Natural killer cell (primary cell): ENCODE measurements at places on chromosomes 4 and X. TPM values are rescaled to one million over a fixed set of nuclear protein-coding genes. Genes with fewer than 3 reads are reported as not detected.
A peak's percentile ranks its signal among the peaks of the same experiment; 100 is the strongest.

DNA sequence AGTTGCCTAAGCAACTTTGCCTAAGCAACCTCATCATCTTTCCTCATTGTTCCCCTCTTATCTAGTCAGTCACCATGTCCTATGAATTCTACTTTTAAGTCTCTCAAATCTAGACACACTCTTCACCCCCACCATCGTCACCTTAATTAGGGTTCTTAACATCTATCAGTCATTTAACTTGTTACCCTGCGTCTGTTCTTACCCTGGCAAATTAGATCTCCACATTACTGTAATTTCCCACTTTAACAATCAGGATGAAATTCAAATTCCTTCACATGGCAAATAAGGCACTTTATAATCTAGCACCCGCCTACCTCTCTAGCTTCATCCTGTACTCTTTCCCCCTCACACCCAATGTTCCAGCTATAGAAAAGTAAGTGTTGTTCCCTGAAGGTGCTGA lies 221.2 kb downstream of the GRIA3 start:
- H3K4me3 ChIP-seq: no peak overlapping the region
- no peaks in the 10 kb centered on the region for H3K4me1 ChIP-seq
- H3K27ac ChIP-seq: no peak overlapping the region
- no peaks in the 10 kb centered on the region for H3K27me3 ChIP-seq

DNA sequence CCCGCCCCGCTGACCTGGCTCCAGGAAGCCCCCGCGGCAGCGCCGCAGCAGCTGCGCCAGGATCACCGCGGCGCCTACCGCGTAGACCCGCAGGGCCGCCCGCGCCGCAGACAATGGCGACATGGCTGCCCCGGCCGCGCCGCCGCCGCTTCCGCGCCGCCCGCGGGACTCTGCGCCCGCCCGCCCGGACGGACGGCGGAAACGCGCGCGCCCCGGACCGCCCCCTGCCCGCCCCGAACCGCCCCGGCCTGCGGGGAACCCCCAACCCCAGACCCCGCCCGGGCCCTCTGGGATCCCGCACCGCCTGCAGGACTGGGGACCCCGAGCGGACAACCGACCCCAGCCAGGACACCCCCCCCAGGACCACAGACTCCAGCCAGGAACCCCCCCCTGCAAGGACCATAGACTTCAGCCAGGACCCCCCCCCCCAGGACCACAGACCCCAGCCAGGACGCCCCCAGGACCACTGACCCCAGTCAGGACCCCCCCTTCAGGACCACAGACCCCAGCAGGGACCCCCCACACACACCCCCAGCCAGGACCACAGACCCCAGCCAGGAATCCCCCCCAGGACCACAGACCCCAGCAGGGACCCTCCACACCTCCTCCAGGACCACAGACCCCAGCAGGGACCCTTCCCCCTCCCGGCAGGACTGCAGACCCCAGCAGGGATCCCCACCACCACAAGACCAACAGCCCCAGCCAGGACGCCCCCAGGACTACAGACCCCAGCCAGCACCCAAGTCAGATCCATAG lies at the start of the genes DHRSX and ZBED1:
Gene DHRSX (minus strand): TSS at position 174 of the 756 bp plus-strand sequence. CDS start 51 bp downstream, at position 123.
Gene ZBED1 (minus strand): TSS at position 174 of the 756 bp plus-strand sequence. CDS start 10,257 bp downstream, outside the sequence.
- H3K4me1 ChIP-seq: peaks cover 30% of the 10 kb centered on the region
- peaks cover 2% of the 10 kb centered on the region for H3K36me3 ChIP-seq
- H3K4me3 ChIP-seq: peak within 1 kb of the TSS; percentile 75
- DNase-seq: peak; percentile 65

GRCh38 chrX:151854726-151855495 lies 57.8 kb upstream of the MAGEA4 start:
- no peak for DNase-seq
- H3K36me3 ChIP-seq: no peaks in the 10 kb centered on the region
- no peaks in the 10 kb centered on the region for H3K27me3 ChIP-seq
- no peak overlapping the region for H3K27ac ChIP-seq

- DNase-seq: no peak
- H3K27me3 ChIP-seq: no peaks in the 10 kb centered on the region
- no peak overlapping the region for H3K27ac ChIP-seq
- peaks cover 7% of the 10 kb centered on the region for H3K4me1 ChIP-seq
- H3K4me3 ChIP-seq: no peak overlapping the region
- H3K36me3 ChIP-seq: no peaks in the 10 kb centered on the region
Observed at GRCh38 chr4:184583738-184584502, 65.3 kb downstream of the CASP3 start.

GRCh38 chr4:177403746-177404145 lies 38.5 kb downstream of the AGA start:
- no peaks in the 10 kb centered on the region for H3K36me3 ChIP-seq

GRCh38 chr4:171966356-171966755 lies 153.2 kb downstream of the GALNTL6 start:
- no peaks in the 10 kb centered on the region for H3K4me1 ChIP-seq
- DNase-seq: no peak
- H3K27me3 ChIP-seq: no peaks in the 10 kb centered on the region
- H3K27ac ChIP-seq: no peak overlapping the region

- no peaks in the 10 kb centered on the region for H3K4me1 ChIP-seq
- H3K4me3 ChIP-seq: no peak overlapping the region
- no peak for DNase-seq
- no peaks in the 10 kb centered on the region for H3K27me3 ChIP-seq
Observed at GRCh38 chrX:96311366-96311765, 373.3 kb upstream of the DIAPH2 start.

DNA sequence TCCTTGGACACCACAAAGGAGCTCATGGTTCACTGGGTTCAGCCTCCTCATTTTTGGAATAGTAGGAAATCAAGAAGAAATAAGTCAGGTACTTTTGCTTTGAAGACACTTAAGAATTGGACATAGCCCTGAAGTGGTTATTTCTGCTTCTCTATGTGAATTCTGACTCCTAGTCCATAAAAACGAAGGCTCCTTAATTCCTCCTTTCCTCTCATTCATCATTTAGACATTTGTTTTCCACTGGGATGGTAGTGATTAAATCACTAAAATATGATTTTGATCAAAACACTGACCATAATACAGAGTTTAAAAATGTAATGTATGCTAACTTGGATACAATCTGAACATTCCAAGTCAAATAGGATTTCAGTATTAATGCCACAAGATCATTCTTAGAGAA lies 34.7 kb upstream of the CYP2U1 start:
- H3K4me3 ChIP-seq: no peak overlapping the region
- no peak for DNase-seq
- no peaks in the 10 kb centered on the region for H3K4me1 ChIP-seq
- no peak overlapping the region for H3K27ac ChIP-seq

DNA sequence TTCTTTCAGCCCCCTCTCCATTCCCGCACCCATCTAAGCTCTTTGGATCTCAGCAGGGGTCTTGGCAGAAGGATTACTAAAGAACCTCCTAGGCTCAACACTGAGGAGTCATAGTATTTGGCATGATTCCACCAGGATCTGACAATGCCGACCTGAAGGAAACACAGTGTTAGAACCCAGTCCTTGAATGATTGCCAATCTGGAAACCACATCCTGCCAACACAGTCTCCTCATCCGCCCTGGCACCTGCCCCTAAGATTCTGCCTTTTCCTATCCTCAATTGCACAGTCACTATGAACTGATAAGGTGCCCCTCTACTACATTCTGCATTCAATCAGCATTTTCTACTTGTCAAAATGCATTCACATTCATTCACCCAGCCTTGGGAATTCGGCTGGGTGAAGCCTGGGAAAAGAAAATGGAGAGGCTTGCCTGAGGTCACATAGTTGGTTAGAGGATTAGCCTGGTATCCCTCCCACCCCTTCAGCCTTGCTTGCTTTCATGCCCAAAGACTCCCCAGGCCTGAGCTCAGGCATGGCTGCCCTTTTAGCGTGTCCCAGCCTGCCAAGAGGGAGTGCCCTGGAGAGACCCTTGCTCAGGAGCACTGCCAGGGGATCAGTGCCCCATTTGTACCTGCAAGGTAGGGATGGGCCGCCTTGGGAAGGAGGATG lies 2.2 kb upstream of the CLDN2 start:
- no peak for DNase-seq
- H3K27ac ChIP-seq: no peak overlapping the region
- peaks cover 6% of the 10 kb centered on the region for H3K4me1 ChIP-seq
- H3K27me3 ChIP-seq: no peaks in the 10 kb centered on the region
- no peak overlapping the region for H3K4me3 ChIP-seq
- no peaks in the 10 kb centered on the region for H3K36me3 ChIP-seq

- H3K4me3 ChIP-seq: no peak overlapping the region
- no peaks in the 10 kb centered on the region for H3K4me1 ChIP-seq
- H3K36me3 ChIP-seq: no peaks in the 10 kb centered on the region
- DNase-seq: no peak
- H3K27ac ChIP-seq: no peak overlapping the region
Observed at GRCh38 chr4:140344101-140344500, 29.3 kb upstream of the SCOC start.

DNA sequence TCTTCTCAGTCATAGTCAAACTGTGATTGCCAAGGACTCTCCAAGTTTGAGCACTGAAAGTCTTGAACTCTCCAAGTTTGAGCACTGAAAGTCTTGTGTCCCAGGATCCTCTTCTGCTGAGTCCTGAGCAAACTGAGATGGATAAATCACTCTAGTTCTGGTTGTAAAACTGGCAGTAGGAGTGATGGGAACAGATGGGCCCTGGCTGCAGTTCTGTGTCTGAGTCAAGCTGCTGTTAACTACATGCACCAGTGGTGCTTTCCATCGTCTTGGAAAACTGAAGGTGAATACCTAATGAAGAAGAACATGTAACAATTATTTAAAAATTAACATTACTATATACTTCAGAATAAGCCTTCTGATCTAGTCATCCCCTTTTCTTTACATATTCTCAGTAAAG lies 27.6 kb upstream of the KCNIP4 start:
- no peak overlapping the region for H3K4me3 ChIP-seq
- H3K27ac ChIP-seq: no peak overlapping the region
- no peaks in the 10 kb centered on the region for H3K27me3 ChIP-seq
- no peak for DNase-seq

DNA sequence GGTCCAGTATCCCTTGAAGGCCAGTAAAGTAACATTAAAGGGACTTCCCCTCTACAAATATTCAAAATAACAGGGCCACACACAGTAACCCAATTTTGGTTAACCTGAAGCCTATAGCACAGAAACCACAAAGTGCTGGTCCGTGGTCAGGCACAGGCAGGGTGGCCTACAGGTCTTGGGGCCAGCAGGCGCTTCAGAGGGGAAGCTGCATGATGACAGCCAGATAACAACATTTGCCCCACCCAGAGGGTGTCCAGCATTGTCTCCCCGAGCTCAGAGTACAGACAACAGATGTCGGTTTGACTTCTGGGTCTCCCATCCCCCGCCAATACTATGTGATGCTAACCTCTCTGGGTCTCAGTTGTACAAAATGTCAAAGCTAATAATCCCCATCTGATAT lies 51.1 kb downstream of the SH3KBP1 start:
- no peak overlapping the region for H3K4me3 ChIP-seq
- H3K27ac ChIP-seq: peak overlapping the region; percentile 40
- H3K36me3 ChIP-seq: no peaks in the 10 kb centered on the region
- H3K27me3 ChIP-seq: no peaks in the 10 kb centered on the region
- H3K4me1 ChIP-seq: peaks cover 48% of the 10 kb centered on the region

DNA sequence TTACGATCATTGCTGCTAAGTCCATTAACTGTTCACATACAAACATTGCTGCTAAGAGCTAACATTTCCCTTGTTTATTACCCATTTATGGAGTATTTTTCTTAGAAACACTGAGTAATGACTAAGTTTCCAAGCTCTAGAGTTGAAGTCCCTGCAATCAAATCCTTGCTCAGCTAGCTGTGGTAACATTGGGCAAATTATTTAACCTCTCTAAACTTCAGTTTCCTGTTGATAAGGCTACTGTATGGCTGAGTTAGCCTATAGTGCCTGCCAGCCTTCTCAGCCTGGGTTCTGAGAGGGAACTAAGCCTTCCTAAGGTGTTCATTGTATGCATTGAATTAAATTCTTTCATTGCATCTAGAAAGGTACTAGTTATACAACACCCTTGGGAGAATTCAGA lies 15.2 kb upstream of the SCOC start:
- H3K27ac ChIP-seq: no peak overlapping the region
- H3K4me3 ChIP-seq: no peak overlapping the region
- H3K4me1 ChIP-seq: no peaks in the 10 kb centered on the region
- H3K27me3 ChIP-seq: no peaks in the 10 kb centered on the region
- DNase-seq: no peak
- H3K36me3 ChIP-seq: no peaks in the 10 kb centered on the region

Gene IL13RA2
- total RNA-seq: not detected

Gene SPIN2B
- 11.8 TPM for total RNA-seq

Gene TMPRSS11E
- not detected for total RNA-seq

Gene NRK
- not detected for total RNA-seq

Gene FAT1
- total RNA-seq: not detected

Gene FMR1NB
- not detected for total RNA-seq
